NCI-H1105 treated with DMSO at 0.1 percent for 48 hours (cell line): ENCODE measurements at places on chromosomes 13 and 19.

- DNase-seq: no peak
Measured at GRCh38 chr19:29672933-29673336, 7.7 kb downstream of the PLEKHF1 start.

DNA sequence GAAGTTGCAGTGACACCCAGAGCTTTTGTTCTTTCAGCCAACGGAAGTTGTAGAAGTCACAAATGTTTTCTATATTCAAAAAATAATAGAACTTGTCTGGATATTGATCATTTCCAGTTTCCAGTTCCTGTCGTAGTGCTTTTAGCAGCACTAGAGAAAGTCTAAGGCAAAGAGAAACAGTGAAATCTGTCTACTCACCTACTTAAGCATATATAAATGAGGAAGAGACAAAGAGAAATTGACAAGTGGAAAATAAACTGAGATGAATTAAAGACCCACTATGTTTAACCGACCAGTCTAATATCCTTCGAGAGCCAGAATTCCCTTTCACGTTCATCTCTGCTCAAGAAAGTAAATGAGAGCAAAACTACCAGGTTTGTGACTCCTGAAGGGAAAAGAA lies 36.7 kb downstream of the DACH1 start:
- no peak for DNase-seq

DNA sequence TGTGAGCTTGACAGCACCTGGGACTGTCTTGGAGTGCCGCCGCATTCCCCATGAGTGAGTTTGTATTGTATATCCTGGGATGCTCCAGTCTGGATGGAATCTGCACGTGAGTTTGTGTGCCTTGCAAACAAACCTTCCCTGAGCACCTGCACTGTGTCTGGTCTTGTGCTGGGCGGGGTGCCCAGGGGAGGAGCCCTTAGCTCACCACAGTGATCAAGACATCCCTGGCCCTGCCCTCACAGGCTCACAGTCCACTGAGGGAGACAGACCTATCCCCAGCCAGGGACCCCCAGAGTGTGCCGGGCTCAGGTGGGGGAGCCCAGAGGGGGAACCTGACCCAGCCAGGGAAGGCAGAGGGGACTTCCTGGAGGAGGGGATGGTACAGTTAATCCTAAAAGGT lies 1.7 kb upstream of the BCAM start:
- peak; percentile 29 for DNase-seq

DNA sequence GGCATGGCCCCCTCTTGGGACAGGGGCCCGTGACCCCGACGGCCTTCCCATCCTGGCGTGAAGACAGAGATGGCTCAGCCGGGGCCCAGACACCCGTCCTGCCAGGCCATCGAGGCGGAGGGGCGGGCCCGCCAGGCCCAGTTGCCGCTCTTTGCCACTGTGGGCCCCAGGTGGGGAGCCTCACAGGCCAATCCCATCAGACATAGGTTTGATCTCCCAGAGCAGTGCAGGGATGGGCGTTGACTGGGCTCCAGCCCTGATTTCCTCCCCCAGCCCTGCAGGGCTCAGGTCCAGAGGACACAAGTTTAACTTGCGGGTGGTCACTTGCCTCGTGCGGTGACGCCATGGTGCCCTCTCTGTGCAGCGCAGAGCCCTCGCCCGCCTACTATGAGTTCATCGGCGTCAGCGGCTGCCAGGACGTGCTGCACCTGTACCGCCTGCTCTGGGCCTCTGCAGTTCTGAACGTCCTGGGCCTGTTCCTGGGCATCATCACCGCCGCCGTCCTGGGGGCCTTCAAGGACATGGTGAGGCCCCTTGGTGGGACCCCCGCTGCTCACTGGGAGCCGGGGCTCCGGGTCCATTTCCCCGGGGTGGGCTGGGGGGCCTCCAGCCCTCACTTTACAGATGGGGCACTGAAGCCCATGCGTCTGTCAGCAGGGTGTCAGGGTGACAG lies 42.4 kb downstream of the TMEM255B start:
- DNase-seq: no peak

- DNase-seq: no peak
Measured at GRCh38 chr19:39301021-39301420, 4.8 kb downstream of the IFNL1 start.

- DNase-seq: no peak
Measured at GRCh38 chr19:16607819-16608218, 20.2 kb downstream of the MED26 start.

- no peak for DNase-seq
Measured at GRCh38 chr13:58598241-58598640, 966.7 kb downstream of the PCDH17 start.

- DNase-seq: no peak
Measured at GRCh38 chr19:29309637-29310036, 96.7 kb upstream of the UQCRFS1 start.

DNA sequence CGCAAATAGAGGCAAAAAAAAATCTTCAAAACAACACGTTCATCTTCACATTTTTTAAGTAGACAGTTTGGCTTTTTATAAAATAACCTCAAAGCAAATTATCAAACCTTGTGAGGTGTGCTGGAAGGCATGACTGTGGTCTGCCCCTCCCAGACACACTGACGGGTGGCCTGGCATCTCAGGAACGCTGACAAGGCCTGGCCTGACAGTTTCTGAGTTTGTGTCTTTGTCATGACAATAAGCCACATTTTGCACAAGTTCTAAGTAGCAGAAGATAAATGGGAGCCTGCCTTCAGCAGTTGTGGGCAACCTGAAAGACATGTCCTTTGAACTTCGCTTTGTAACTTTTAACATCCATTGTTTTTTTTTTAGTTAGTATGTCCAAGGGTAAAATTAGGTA lies 38.5 kb downstream of the SOX21 start:
- DNase-seq: no peak

DNA sequence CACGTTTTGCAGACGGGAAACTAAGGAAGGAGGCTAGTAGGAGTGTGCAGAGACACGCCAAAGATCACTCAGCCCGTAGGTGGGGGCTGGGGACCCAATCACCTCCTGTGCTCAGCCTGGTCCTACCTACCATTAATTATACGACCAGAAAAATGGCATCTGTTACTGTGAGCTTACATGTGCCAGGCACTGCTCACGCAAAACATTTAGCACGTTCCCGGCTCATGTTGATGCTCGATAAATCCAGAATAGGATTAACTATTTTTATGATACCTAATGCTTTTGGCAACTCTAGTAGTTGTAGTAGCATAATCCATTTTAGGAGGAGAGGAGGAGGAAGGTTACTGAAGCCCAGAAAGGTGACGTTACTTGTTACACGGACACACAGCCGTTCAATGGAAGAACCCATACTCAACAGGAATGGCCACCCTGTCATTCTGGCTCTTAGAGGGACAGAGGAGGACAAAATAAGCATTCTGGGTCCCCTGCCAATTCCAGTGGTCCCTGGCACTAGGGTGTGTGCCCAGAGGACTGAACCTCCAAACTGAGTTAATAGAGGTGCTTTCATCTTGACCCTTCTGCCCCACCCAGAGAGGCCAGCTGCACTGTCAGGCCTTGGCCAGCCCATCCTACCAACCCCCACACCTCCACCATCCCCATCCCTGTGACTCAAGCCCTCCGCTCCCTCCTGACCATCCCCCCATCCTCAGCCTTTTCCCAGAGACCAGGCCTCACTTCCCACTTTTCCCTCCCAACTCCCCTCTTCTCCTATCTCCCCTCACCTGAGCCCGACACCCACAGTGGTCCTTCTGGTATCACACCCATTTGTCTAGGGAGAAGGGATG lies 5.0 kb upstream of the EML2 start:
- DNase-seq: no peak

GRCh38 chr19:52226652-52227051 lies 36.8 kb downstream of the PPP2R1A start:
- no peak for DNase-seq

DNA sequence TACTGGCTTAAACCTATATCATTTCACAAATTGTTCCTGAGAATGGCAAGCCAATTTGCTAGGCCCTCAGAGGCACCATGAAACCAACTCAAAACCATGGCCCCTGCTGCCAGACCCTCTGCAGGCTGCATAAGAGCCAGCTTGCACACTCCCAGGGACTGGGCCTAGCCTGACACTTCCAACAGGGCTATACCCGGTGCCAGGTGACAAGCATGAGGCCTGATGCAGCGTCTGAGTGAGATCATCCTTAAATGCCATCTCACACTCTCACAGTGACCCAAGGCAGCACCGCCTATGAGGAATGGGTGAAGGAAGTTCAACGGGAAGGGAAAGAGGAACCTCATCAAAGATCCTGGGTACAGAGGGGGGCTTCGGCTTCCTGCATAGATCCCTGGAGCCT lies 65.6 kb downstream of the C13orf42 start:
- DNase-seq: no peak

DNA sequence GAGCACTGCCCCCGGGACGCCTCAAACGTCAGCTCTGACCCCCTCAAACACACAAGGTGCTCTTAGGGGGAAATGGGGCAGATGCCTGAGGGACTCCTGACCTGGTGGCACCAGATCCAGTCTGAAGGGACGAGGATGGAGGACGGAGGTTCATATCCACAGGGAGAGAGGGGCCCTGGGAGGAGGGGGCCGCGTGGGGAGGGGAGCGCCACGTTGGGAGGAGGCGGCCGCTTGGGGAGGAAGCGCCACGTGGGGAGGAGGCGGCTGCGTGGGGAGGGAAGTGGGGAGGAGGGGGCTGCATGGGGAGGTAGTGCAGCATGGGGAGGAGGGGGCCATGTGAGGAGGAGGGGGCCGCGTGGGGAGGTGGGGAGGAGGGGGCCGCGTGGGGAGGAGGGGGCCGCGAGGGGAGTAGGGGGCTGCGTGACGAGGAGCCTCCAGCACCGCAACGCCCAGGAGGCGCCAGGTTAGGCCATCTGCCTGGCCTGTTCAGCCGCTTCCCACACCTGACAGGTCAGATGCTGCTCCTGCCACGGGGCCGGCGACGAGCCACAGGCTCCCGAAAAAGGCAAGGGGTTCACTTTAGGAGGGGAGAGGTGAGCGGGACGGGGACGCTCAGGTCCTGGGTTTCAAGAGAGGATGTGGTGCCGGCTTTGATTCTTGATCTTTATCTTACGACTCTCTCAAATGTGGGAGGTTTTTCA lies 36.7 kb upstream of the C13orf46 start:
- no peak for DNase-seq

GRCh38 chr19:53865918-53866864 lies 1.5 kb upstream of the MYADM start:
- DNase-seq: no peak

GRCh38 chr19:35868172-35868822 lies at the start of gene APLP1:
Gene APLP1 (plus strand): TSS chr19:35868574. CDS start chr19:35868637, 63 bp downstream.
- peak; percentile 63 for DNase-seq

DNA sequence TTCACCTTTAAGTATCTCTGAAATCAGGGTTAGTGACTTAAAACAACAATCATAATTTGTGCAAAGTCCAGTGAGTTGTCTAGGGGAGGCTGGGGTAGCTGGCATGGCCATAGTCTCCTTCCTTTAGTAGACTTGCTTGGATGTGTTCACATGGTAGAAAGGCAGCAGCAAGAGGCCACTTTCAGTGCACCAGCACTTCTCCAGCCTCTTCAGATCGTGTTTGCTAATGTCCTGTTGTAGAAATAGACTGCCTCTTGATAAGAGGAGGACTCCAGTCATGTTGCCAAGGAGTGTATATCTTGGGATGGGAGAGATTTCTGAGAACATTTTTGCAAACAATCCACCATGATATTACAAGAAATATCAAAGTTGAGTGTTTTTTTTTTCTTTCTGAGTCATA lies 22.9 kb downstream of the WDFY2 start:
- DNase-seq: no peak

- DNase-seq: no peak
Measured at GRCh38 chr19:5631567-5632240, 8.8 kb downstream of the SAFB start.

DNA sequence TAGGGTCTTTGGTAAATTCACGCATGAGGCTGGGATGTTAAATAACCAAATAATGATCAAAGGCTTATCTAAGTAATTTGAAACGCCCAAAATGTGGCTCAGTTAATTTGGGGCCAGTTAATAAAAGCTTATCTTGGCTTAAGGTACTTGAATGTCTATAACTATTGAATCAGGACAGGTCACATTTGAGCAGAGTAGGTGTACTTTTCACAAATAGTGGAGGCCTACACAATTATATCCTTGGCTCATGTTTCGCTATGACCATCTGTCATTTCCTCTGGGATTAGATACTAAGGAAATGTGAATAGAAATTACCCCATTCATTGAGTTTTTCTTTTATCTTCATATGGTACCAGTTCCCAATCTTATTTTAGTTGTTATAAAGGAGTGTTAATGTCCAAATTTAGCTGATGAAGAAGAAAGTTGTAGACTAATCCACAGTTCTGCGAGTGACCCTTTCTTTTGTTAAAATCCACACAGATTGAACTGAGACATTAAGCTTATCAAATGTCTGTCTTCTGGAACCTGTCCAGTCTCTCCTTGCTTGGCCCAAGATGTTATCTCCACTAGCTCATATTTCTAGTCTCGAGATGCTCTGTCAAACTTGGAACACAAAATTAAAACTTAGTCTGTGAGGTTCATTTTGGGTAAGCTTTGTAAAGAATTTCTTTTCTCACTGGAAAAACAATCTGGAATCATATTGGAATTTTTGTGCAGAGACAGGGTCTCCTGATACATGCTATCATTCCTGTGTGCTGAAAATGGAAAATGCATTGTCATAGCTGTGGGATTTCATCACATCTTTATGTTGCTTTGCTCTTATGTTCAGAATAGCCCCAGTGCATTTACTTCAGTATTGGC lies 31.0 kb downstream of the SLAIN1 start:
- DNase-seq: no peak

GRCh38 chr19:4068047-4068966 lies 1.6 kb upstream of the ZBTB7A start:
- no peak for DNase-seq

DNA sequence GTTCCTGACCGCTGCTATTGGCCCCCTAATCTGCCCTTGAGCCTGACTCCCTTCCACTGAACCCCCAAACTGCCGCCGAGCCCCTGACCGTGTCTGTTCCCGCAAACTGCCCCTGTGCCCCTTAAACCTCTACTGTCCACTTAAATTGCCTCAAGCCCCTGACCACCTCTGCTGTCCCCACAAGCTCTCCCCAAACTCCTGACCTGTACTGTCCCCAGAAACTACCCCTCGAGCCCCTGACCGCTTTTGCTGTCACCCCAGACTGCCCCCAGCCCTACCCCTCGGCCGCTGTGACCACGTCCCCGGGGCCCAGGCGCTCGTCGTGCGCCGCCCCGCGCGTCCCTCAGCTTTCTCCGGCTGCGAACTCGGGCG lies 382 bp downstream of the ZNF77 start:
- DNase-seq: no peak

DNA sequence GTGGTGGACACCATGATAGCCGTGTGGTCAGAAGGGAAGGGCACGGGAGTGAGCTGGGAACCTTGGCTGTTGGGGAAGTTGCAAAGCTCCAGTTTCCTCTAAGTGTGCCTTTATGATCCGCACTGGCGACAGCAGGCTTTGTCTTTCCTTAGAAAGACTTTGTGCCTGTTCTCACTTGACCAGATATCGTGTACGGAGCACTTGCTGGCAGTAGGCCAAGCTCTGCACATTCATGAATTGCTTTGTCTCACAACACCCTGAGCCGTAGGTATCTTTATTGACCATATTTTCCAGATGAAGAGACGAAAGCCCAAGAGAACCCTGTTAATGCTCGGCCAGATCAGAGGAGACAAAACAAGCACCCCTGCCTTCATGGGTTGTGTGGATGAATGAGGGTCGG lies 15.1 kb downstream of the CUL4A start:
- DNase-seq: peak; percentile 18
